Suprapubic skin (tissue), 4 donors: ENCODE measurements at places on chromosomes 1 and 21. TPM values are rescaled to one million over a fixed set of nuclear protein-coding genes. Genes with fewer than 3 reads are reported as not detected.

DNA sequence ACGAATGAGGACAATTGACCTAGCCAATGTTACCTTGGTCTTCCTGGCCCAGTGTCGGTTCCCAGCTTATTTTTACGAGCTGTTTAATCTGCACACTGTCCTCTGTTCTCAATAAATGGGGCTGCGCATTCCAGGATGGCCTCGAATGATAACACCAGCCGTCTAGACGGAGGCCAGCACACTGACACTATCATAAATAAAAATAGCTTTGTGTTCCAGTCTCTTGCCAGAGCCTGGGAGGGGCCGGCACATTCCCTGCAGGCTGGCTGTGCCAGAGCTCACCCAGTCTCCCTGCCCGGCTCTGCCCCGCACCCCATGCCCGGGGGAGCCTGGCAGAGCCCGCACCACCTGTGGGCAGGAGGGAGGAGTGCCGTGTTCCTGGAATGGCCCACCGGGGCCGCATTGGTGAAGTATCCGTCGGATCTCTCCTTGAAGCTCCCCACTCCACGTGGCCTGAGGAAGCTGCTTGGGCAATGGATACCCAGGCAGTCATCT lies 92.1 kb downstream of the SPSB1 start:
- DNase-seq, result no peak

LRRIQ3 gene
- total RNA-seq, result not detected

GRCh38 chr1:63428815-63429214 lies 61.4 kb downstream of the ALG6 start:
- no peak for DNase-seq

GRCh38 chr1:9422911-9423505 lies 116.3 kb upstream of the SLC25A33 start:
- no peak for DNase-seq

DNA sequence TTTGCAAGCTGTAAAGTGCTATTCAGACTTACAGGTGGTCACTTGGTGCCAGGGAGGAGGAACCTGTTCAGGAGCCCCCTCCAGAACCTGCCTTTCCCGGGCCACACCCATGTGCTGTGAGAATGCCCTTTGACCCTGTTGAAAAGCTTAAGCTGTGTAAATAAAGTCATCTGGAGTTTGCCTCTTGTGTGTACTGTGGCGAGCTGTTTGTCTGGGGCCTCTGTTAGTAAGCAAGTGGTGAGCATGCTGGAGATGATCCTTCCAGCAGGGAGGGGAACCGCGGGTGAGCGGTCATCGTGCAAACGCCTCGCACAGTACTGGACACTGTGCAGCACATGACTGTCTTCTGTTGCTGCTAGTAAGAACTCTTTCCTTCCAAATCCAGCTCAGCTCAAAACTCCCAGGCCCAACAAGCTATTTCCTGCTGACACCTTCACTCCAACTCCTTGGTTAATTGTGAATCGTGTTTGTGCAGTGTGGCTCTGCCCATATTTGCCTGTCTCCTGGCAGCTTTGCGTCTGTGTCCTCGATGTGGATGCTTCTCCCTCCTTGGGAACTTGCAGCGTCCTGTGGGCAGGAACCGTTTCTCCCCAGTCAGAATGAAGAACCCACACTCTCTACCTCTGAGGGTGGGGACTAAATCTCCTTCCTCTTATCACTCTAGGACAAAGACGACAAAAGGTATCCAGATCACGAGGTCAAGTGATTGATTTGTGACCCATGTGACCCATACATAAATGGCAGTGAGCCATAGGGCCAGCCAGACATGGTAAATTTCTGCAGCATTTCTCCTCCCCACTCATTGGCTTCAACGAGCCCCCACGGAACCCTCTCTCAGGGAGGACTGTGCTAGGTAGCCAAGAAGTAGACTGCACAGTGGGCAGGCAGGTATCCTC lies 13.9 kb upstream of the BTG2 start:
- no peak for DNase-seq

LCA5L gene
- not detected for total RNA-seq

GRCh38 chr1:62588000-62588399 lies 9.3 kb upstream of the ANGPTL3 start:
- no peak for DNase-seq
